ENCODE measurements at places on chromosomes 11 and 22.
A peak's percentile ranks its signal among the peaks of the same experiment; 100 is the strongest.

DNA sequence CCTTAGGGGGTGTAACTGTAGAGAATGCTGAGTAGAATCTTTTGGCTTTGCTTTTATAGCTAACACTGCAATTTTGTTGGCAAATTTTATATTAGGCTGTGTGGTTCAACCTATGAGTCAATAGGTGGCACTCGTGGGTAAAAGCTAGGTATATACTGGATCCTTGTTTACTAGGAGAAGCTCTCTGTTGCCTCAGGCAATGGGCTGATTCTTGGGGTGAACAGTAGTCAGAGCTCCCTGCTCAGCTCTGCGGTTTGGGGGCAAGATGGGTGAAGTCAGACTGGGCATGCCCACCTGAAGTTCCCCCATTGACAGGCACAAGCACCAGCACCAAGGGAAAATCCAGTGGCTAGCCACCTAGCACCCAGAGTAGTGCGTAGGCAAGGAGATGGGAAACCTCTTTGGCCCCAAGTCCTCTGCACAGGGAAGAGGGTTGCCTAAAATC lies 238.7 kb downstream of the FAM181B start:
- DNase-seq: no peak

DNA sequence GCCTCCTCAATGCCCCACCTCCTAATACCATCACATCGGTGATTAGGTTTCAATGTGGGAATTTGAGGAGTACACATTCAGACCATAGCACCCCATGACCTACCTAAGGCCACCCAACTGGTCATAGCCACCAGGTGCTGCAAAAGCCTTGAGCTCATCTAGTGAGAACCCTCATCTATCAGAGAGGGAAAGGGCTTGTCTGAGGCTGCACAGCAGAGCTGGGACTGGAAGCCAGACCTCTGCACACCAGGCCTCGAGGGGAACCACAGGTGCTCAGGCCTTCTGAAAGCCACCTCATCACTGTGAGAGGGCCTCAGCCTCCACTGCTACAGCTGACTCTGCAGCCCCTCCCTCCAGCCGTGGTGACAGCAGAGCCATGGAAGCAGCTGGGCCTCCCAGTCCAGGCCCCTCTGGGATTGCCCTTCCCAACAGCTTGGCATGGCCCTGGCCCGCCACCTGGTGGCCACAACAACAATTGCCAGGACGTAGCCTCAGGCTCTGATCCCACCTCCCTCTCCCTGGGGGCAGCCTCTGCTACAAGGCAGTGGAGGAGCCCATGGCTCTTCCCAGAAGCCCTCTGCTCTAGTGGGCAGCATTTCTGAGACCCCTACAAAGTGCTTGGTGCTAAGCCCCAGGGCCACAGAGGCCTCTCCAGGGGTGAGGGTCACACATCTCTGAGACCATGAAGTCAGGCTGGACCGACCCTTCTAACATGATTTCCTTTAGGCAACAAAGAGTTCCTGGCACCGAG lies 41.0 kb upstream of the PRDM11 start:
- peak; percentile 79 for DNase-seq

DNA sequence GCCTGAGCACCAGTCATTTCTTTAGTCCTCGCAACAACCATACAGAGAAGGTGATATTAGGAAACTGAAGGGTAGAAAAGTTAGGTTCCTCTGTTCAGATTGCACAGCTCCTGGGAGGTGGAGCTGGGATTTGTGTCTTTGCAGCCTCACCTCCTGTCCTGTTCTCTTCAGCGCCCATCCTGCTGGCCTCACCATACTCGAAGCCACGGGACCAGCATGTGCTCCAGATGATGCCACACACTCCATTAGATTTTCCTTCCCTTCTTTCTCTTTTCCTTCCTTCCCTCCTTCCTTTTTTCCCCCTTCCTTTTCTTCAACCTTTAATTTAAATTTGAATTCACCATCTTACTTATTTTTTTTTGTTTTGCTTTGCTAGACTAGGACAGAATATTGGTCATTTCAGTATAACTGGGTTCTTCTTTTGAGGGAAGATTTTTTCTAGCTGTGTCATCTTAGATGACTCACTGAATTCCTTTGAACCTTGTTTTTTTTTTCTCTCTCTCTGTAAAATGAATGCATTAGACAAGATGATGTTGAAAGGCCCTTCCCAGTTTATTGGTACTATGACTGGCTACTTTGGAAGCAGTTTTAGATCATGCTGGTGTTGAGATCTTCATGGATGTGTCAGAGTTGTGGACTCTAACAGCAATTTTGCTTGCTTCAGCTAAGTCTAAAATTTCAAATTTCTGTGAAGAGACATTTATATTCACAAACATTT lies 662.5 kb upstream of the TENM4 start:
- peak; percentile 74 for DNase-seq

- DNase-seq: peak; percentile 7
Measured at GRCh38 chr11:22521226-22521625, 104.4 kb downstream of the FANCF start.

DNA sequence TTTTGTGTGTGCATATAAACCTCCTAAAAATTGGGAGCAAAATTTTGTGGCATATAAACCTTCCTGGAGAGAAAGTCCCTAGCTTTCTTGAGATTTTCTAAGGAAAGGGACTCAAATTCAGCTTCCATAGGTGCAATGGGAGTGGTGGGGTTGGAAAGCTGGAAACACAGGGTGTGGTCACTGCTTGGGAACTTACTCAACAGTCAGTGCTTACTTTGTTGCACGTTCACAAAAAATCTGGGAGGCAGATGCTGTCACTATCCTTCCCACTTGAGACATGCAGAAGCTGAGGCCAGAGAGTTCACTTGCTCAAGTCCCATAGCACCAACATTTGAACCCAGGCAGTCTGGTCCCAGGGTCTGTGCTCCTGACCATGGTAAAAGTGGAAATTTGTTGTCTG lies 3.9 kb upstream of the CATSPERZ start:
- DNase-seq: no peak

- no peak for DNase-seq
Measured at GRCh38 chr11:21177379-21177778, 508.0 kb downstream of the NELL1 start.

DNA sequence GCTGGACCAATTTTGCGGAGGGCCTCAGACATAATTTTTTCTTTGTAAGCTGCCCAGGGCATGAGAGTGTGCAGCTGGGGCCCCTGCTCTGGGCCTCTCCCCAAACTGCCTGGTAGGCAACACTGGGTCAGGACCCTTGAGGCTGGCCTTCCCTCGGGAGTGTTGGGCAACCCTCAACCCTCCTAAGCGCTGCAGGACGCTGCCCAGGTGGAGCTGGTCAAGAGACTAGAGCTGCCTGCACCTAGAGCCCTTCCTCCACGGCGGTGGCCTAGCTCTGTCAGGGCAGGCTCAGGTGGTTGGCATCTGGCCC lies 505 bp upstream of the TMEM132A start:
- no peak for DNase-seq

All from cardiac fibroblast (primary cell).